ENCODE measurements at places on chromosomes 2 and 18.

DNA sequence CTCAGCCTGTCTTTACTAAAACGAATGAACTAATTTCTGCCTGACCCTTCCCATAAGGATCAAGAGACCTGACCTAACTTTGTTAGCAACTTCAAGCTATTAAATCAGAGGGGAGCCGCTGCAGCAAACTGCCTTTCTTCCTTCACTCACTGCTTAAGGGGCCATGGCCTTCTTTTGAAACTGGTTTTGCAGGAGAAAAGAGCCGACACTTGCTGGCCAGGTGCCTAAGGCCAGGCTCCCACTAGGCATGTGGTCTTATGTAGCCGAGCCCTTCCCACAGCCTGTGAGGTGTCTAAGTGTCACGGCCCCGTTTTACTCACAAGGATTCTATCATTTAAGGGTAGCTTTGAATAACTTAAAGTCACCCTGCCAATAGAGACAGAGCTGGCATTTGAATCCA is 130.8 kb downstream of the ZNF236 start:
- no peak for DNase-seq

- no peak for DNase-seq
These were observed 32.9 kb downstream of the KCNK3 start for GRCh38 chr2:26725521-26725820.

DNA sequence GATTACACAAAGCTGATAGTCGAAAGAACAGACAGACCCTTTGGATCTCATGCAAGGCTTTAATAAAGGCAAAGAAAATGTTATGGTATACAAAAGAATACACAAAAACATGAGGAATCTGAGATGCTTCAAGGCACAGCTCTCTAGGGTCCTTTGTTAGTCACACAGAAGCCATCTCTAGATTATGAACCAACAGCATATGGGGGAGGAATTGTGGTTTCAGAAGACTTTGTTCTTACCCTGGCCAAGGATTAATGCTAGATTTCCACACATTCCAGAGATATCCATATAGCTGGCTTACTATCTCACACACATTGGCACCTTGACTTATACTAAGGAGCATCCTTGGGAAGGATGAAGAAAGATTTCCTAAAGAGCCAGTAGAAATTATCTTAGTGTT is 206.1 kb downstream of the GULP1 start:
- DNase-seq, result no peak

GRCh38 chr18:51739044-51739666 is 541.7 kb upstream of the MEX3C start:
- DNase-seq, result no peak

- no peak for DNase-seq
These were observed 83.5 kb downstream of the OSBPL6 start for GRCh38 chr2:178277741-178278197.

DNA sequence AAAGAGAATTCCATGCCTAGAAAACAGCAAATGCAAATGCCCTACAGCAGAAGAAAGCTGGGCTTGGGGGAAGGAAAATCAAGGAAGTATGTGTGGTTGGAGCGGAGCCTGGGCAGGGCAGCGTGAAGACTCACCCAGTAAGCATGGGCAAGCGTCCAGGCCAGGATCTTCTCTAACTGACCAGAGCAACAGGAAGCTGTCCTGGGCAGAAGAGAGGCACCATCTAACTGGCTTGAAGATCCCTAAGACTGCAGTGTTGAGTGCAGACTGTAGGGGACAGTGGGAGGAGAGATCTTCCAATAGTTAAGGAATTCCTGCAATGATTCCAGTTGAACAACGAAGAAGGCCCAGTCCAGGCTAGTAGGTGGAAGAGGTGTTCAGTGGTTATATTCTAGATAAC is 57.9 kb downstream of the NXPH2 start:
- no peak for DNase-seq
